ENCODE measurements at places on chromosomes 13 and 19. TPM values are rescaled to one million over a fixed set of nuclear protein-coding genes. Genes with fewer than 3 reads are reported as not detected.

GRCh38 chr13:81577601-81578195 lies 1236.8 kb upstream of the SPRY2 start:
- DNase-seq = no peak

Gene RGS9BP
- total RNA-seq = 0.69 TPM

Gene SNAPC2
- total RNA-seq = 28.8 TPM

- DNase-seq = peak; percentile 65
Observed at GRCh38 chr13:43058318-43058674, 34.9 kb downstream of the DNAJC15 start.

GRCh38 chr13:20270163-20270865 lies 38.2 kb upstream of the GJB6 start:
- DNase-seq = no peak

DNA sequence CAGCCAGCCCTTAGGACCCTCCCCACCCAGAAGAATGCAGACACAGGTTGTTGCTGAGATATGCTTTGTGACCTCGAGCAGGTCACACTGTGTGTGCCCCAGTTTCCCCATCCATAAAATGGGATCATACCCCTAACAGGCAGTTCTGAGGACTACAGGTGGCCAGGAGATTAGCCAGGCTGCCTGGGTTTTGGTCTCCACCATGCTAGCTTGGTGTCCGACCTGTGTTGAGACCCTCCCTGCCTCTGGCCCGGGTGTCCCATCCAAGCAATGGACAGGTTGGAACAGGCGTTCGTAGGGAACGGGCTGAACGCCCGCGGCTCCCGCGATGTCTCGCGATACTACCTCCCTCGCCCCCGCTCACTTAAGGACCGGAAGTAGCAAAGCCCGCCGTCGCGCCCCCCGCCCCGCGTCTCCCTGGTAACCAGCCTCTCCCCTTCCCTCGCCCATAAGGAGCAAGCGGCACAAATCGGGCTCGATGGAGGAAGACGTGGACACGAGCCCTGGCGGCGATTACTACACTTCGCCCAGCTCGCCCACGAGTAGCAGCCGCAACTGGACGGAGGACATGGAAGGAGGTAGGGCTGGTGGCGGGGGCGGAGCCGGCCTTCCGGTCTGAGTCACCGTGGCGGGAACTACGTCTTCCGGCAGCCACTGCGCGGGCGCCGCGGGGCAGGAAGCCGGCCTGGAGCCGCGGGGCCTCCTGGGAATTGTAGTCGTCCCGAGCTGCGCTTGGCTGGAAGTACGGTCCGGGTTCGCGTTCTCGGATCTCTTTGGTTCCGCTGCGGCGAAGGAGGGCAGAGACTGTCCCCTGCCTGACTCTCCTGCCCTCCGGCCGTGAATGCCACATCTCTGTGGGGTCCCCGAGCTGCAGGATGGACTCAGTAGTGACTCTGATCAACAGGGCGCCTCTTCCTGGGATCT lies 45.4 kb downstream of the SMIM24 start:
- DNase-seq = peak; percentile 92

DNA sequence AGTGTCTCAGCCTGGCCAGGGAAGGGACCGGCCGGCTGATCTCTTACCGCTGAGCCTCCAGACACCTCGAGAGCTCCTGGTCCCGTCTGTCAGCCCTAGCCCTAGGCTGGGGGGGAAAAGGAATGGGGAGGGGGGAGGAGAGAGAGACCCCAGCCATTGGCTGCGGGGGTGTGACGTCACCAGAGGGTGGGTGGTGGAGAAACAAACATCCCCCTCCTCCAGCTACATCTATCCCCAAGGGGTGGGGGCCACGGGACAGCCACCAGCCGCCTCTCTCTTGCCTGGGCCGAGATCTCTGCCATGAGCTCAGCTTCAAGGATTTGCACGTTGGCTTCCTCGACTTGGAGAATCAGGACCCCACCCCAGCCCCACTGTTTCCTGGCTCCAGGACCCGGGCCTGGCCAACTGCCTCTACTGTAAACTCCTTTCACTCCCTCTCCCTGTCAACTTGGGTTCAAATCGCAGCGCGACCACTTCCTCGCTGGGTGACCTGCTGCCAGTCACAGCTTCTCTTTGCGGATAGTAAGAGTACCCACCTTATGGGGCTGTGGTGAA lies at the start of gene PRX:
Gene PRX (minus strand): TSS at position 88 of the 555 bp plus-strand sequence. CDS start 5,446 bp downstream, outside the sequence.
- DNase-seq = no peak

- DNase-seq = no peak
Observed at GRCh38 chr13:45473627-45474026, 8.9 kb downstream of the COG3 start.

DNA sequence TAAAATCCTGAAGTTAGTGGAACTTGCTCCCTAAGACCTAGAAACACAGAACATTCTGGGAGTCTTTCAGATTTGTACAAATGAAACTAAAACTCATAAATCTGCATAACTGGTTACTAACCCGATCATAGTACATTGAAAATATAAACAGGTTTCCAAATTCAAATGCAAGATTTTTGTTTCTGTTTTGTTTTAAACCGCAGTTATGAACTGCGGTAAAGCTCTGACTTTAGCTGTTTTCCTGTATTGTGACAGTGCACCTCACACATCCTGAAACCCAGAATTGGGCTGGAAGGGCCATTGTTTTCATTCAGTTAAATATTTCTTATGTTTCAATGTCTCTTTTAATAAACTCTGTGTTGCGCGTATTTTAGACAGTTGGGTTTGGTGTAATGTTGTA lies 204.7 kb downstream of the SHISA2 start:
- DNase-seq = no peak

Gene ADGRE3
- not detected for total RNA-seq

Gene ZNF667
- total RNA-seq = 4.8 TPM

DNA sequence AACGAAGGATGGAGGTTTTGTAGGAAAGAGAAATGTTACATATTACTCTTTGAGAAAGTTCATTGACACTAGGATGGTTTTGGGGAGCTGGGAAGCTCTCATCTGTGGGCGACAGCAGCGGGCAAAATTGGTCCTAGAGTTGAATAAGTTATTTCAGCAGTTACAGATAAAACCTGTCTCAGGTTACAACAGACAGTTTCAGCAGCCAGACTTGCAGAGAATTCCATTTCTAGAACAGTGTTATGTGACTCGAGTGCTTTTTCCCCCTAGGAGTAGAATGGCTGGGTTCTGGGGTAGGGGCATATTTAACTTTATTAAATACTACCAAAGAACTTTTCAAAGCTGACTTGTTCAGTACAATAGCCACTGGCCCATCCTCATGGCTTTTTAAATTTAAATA lies 46.7 kb upstream of the UBL3 start:
- no peak for DNase-seq

Gene ZDHHC20
- 81.2 TPM for total RNA-seq

DNA sequence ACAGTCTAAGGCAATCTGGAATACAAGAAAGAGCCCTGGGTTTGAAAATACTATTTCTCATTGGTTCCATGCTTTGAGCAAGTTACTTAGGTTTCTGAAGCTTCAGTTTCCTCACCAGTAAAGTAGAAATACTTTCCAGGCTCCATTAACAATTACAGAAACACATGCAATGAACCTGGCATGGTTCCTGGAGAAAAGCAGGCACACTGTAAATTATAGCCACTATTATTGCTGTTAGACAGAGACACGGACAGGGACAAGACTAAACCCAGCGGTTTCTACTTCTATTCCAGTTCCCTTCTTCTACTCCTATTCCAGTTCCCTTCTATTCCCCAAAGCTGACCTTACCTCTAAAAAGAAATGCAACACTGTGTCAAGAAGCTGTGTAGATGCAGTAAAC lies 41.2 kb downstream of the MIPEP start:
- DNase-seq = no peak
